ENCODE measurements at places on chromosomes 3 and 15. TPM values are rescaled to one million over a fixed set of nuclear protein-coding genes. Genes with fewer than 3 reads are reported as not detected.

Gene SSUH2
- total RNA-seq: 0.70 TPM

Gene AADACL2
- not detected for total RNA-seq

Gene EFHB
- 1.2 TPM for total RNA-seq

Gene POPDC2
- total RNA-seq: 35.3 TPM

Gene DAPK2
- total RNA-seq: 5.3 TPM

Gene RPL39L
- 3.5 TPM for total RNA-seq

Gene GUCA1C
- not detected for total RNA-seq

Gene TOPBP1
- total RNA-seq: 51.6 TPM

Gene CCR5
- 0.41 TPM for total RNA-seq

Gene MITF
- total RNA-seq: 18.2 TPM

Gene TGM4
- not detected for total RNA-seq

Gene CFAP100
- total RNA-seq: 2.8 TPM

Gene MORC1
- not detected for total RNA-seq

Gene ANKUB1
- total RNA-seq: not detected

Gene ZNF660
- total RNA-seq: 16.3 TPM

Gene SIAH2
- 25.4 TPM for total RNA-seq

Gene ST8SIA2
- total RNA-seq: not detected

Gene SLC9C1
- not detected for total RNA-seq

Gene SLC24A5
- not detected for total RNA-seq

Gene STXBP5L
- 1.8 TPM for total RNA-seq

Gene UACA
- 45.6 TPM for total RNA-seq

Gene SEMA4B
- total RNA-seq: 10.3 TPM

Gene PLXNB1
- total RNA-seq: 61.8 TPM

Gene MYZAP
- total RNA-seq: 18.8 TPM

Gene CPN2
- total RNA-seq: not detected

Gene ZBTB47
- total RNA-seq: 29.1 TPM

Gene TRH
- not detected for total RNA-seq

Gene GREM1
- 0.88 TPM for total RNA-seq

Gene KIF23
- total RNA-seq: 3.1 TPM

Gene TMEM89
- not detected for total RNA-seq

Gene PAQR5
- 0.61 TPM for total RNA-seq
